ENCODE measurements at places on chromosomes 2 and 18.

DNA sequence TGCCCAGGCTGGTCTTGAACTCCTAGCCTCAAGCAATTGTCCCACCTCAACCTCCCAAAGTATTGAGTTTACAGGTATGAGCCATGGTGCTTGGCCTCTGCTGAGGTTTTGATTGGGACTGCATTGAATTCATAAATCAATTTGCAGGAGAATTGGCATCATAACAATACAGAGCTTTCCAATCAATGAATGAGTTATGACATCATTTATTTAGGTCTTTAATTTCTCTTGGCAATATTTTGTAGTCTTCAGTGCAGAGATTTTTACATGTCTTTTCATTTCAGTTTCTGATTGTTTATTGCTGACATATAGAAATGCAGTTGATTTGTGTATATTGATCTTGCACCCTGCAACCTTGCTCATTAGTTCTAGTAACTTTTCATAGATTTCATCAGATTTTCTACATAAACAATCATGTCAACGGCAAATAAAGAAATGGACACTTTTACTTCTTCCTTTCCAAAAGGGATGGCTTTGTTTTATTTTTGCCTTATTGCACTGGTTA lies 119.9 kb downstream of the TFCP2L1 start:
- DNase-seq: no peak

GRCh38 chr18:48100165-48100575 lies 169.7 kb upstream of the SMAD2 start:
- DNase-seq: no peak

- DNase-seq: no peak
Observed at GRCh38 chr2:162022290-162022945, 51.6 kb downstream of the DPP4 start.

- no peak for DNase-seq
Observed at GRCh38 chr2:140286377-140286776, 1506.2 kb upstream of the NXPH2 start.

GRCh38 chr18:45040879-45041278 lies 360.2 kb downstream of the SETBP1 start:
- DNase-seq: no peak

DNA sequence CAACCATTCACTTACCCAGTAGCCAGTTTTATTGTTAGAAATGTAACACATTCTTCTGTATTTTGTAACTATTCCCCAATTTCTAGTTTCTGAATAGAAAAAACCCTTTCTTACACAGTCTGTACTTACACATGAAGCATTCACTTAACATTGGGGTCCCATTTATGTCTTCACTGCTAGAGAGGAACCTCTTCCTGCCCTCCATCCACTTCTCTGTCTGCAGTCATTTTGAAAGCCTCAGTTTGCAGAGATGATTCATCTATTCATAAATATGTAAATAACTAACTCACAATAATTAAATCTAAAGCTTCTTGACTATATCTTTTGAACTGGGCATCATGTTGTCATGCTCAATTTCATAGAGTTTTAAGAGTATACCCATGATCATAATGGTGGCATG lies 55.9 kb downstream of the ZRANB3 start:
- no peak for DNase-seq

DNA sequence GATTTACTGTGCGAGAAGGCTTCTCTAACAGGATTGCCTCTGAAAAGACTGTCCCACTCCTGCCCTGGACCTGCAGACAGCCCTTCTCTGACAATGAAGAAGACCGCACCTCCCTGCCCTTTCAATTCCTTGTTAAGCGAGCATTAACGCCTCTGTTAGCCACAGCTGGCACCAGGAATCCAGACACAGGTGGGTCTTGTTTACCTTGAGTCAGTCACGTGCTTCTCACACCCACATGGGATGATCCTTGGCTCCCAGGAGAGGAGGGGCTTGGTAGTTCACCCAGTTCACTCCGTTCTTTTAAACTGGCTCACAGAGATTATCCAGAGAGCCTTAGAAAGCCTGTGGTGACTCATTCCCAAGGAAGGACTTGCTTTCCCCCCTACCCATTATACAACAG lies 410.5 kb upstream of the MEIS1 start:
- no peak for DNase-seq

DNA sequence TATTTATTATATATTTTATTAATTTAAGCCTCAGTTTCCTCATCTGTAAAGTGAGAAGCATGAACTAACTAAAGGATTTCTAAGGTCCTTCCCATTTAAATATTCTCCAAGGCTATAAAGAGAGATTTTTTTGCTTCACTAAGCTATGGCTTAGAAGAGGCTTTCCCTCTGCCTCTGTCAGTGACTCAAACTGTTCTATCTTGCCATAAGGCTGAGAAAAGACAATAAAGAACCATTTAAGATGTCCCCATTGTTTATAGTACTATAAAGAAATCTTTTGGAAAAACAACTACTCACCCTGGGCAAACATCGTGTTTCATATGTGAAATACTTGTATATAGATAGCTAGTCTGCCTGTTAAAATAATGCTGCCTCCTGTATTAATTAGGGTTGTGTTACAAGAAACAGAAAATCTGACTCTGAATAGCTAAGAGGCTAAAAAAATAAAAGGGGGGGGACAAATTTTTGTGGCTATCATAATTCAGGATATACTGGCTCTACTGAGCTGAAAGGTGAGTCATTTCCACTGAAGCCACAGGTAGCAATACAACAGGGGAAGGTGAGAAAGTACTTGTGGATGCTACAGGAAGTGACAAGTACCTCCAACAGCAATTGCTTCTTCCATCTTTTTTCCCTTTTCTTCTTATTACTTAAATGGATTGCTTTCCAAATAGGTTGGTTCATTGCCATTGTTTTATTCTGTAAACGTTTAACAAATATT lies 25.4 kb downstream of the EPHA4 start:
- no peak for DNase-seq

DNA sequence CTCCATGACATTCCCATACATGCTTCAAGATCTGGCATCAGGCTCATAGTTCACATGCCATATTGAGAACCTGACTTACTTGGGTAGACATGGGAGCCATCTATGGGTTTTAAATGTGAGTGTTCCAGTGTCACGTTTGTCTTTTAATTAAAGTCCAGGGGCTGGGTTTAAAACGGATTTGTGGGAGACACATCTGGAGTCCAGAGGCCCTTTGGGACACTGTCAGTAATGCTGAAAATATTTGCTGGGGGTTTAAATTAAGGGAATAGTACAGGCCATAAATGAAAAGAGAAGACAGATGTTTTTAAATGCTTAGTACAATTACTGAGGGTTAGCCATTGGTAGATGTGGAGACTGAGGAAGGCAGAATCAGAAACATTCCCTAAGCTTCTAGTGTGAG lies 478.0 kb downstream of the PID1 start:
- no peak for DNase-seq

GRCh38 chr2:106143495-106144215 lies 50.4 kb downstream of the UXS1 start:
- no peak for DNase-seq

GRCh38 chr2:181953881-181954537 lies 31.6 kb upstream of the PPP1R1C start:
- DNase-seq: no peak

- DNase-seq: no peak
Observed at GRCh38 chr2:102072741-102073140, 69.8 kb upstream of the IL1R1 start.

DNA sequence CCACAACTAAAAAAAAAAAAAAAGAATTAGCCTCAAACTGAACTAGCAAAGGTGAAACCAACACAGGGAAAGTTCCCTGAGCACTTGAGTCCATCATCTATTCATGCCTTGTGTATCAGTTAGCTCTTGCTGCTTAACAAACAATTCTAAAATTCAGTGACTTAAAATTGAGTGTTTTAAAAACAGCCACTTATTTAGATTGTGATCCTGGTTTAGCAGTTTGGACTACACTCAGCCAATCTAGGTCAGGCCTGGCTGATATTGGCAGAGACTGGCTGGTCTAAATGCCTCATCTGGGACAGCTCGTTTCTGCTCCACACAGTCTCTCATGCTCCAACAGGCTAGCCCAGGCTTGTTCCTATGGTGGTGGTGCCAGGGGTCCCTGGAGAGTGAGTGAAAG lies 247.9 kb downstream of the ATAD2B start:
- DNase-seq: no peak

DNA sequence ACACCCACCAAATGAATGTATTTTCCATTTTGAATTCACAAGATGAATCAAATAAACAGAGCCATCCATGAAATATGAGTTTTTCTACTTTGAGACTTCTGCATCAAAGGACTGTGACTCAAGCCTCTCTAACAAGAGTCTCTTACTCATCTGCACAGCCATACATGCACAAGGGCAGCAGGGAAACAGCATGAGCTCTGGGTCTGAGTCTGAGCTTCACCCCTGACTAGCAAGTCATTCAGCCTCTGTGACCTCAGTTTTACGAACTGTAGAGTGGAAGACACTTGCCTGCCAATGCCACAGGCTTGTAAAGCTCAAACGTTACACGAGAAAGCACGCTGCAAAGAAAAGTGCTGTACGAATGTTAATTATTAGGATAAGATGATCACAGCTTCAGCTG lies 42.9 kb downstream of the MREG start:
- DNase-seq: no peak

DNA sequence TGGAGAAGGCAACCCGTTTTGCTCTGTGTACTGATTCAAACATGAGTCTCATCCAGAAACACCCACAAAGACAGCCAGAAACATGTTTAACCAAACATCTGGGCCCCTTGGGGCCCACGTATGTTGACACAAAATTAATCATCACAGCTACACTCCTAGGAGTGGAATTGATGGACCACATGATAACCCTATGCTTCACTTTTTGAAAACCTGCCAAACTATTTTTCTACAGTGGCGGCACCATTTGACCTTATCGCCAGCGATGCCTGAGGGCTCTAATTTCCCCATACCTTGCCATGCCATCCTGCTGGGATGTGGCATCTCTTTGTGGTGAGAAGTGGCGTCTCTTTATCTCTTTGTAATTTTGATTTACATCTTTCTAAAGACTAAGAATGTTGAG lies 38.5 kb downstream of the PSMG2 start:
- peak; percentile 39 for DNase-seq

DNA sequence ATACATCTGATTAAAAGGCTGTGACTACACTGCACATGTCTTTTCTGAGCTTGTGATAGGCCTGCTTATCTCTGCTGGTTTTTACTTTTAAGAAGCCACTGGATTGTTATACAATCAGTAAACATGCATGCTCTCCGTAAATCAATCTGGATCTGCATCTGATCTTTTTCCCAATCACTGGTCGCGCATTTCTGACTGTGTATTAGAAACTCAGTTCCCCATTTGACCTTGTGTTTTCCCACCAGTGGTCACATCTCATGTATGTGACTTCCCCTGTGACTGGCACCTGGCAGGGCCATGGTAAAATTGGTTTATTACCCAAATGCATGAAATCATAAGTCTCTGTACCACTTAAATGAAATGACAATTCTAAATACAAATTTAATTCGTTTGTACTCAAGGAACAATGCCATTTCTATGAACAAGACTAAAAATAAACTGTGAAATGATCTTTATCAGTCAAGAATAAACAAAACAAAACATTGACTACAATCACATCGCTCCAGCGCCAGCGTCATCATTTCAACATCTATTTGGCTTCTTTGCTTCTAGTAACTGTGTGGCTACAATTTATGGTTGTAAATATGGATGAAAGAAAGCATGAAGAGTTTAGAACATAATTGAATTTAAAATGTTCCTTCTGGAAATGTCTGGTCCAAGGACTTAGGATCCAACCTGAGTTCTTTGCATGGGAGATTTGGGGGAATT lies 396.6 kb upstream of the TRIB2 start:
- DNase-seq: no peak

DNA sequence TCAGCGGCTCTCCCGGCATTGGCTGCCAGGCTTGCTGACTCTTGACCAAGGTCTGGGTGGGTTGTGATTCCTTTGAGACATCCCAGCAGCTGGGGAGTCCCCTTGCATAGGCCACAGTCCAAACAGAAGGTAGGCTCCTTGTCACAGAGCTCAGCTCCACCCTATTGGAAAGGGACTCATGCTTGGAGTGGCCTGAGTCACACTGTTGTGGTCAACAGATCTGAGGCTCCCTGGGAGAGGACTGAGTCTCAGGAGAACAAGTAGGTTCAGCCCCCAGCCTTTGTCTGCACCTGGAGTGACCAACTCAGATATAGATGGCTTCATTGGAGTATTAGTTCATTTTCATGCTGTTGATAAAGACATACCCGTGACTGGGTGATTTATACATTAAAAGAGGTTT lies 32.1 kb upstream of the SH3BP4 start:
- no peak for DNase-seq

DNA sequence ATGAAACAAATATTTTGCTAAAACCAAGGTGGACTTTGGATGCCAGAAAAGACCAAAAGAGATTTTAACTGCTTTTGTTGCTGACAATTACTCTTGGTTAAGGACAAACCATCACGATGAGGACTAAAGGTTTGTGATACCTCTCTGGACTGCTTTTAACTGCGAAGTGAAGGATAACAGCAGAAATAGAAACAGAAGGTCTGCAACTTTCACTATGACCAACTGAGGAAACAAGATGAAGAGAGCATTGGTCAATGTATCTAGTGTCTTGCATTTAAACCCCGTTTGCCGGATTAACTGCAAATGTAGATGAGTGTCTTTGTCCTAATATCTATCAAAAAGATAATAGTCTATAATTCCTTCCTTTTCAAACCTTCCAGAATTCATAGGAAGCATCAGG lies 541.7 kb downstream of the ERBB4 start:
- DNase-seq: no peak

GRCh38 chr2:37874470-37874869 lies 50.6 kb upstream of the RMDN2 start:
- no peak for DNase-seq

- peak; percentile 54 for DNase-seq
Observed at GRCh38 chr18:9474108-9474982, 968 bp upstream of the RALBP1 start.

DNA sequence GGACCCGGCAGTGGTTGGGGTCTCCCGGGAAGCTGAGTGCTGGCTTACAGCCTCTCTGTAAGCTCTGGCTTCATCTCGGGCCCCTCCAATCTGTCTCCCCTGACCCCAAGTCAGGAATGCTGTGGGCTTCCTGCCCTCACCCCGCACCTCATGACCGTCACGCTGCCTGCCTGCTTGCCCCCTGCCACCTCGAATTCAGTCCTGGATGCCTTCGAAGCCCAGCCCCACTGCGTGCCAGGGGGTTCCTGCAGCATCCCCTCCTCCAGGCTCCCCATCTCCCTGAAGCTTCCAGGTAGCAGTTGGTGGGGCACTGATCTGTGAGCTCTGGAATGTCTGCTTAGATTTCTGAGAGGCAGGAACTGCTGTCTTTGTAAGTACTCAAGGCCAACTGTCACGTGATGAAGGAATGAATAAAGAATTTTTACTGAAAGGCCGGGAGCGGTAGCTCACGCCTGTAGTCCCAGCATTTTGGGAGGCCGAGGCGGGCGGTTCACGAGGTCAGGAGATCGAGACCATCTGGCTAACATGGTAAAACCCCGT lies 6.5 kb downstream of the CLHC1 start:
- DNase-seq: no peak

GRCh38 chr2:82857967-82858366 lies 1601.1 kb downstream of the SUCLG1 start:
- no peak for DNase-seq

Data from fibroblast of skin of left biceps (primary cell).